NCI-H2107 (cell line): ENCODE measurements at places on chromosomes 3 and 15.

GRCh38 chr15:98390946-98391530 is 257.3 kb upstream of the IGF1R start:
- no peak for DNase-seq

DNA sequence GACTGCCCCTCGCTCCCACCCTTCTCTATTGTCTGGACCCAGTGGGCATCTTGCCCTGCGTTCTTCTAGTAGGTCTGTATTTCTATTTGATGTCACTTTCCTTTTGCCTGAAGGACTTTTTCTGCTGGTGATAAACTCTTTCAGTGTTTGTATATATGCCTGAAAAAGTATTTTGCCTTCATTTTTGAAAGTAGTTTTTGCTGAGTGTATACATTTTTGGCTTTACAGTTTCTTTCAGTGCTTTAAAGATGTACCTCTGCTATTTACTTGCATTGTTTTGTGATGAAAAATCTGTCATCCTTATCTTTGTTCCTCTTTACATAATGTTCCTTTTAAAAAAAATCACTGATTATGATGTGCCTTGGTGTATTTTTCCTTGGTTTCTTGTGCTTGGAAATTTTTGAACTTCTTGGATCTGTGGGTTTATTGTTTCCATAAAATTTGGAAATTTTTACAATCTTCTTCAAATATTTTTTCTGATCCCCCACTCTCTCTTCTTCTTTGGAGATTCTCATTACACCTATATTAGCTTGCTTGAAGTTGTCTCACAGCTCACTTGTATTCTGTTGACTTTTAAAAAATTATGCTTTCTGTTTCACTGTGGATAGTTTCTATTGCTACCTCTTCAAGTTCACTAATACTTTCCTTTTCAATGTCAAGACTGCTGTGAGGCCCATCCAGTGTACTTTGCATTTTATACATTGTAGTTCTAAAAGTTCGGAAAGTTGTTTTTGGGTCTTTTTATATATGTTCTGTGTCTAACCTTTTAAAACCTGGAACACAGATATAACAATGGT is 67.8 kb downstream of the RGMA start:
- DNase-seq = no peak

GRCh38 chr3:71069797-71070196 is 513.7 kb downstream of the FOXP1 start:
- DNase-seq = no peak

GRCh38 chr3:155791190-155791589 is 14.9 kb downstream of the C3orf33 start:
- DNase-seq = no peak

- DNase-seq = no peak
These were observed 87.3 kb downstream of the NSUN3 start for GRCh38 chr3:94150113-94150512.

GRCh38 chr3:55243678-55244077 is 243.4 kb downstream of the WNT5A start:
- DNase-seq = no peak

GRCh38 chr3:194598771-194599557 is 34.3 kb downstream of the TMEM44 start:
- DNase-seq = no peak

DNA sequence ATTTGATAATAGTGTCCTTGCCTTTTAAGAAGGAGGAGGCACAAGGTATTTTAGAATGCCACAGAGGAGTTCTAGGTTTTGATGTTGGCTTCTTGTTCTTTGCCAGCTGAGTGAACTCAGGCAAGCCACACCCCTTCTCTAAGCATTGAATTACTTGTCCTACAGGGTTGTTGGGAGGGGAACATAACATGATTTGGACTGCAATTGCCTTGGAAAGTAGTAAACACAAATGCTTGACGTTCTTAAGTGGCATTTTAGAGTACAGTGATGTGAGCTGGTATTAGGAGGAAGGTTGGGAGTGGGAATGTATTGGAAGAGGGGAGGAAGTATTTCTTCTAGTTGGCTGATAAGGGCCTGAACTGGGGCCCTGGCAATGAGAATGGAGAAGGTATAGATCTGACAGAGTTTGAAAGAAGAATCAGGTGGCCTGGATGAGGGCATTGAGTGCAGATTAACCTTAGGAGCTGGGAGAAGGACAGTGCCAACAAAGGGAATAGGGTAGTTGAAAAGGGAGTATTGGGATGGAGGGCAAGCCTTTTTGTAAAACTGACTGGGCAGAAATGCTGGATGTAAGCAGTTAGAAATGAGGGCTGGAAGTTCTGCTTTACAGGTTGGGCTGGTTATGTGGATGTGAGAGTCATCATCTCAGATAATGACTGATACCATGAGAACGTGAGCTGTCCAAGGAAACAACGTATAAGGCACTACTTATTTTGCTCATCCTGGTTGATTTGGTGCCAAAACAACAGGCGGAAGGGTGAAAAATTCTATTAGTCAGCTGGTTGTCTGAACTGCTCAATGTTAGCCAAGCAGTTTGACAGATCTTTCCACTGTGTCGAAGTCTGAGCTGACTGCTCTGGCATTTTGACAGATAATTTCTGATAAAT is 16.7 kb downstream of the KAT2B start:
- DNase-seq = no peak
